ENCODE measurements at places on chromosomes 3 and 15.

- no peak for DNase-seq
Observed at GRCh38 chr3:161070980-161071663, 34.0 kb downstream of the B3GALNT1 start.

DNA sequence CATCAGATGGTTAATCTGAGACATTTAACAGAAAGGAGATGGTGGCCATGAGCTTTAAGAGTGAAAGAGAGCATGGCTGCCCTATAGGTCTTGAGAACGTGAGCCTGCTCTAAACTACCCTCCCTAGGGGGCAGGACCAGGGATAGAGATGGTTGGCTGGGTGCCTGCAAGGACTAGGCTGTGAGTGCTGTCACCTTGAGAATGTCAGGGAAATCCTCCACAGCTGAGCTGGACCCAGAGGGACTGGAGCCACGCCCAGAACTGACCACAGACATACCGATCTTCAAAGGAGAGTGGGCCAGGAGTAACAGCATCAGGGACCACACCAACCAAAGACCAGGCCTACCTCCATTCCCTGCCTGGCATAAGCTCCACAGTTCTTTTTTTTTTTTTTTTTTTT, 53.6 kb upstream of the UBE2E1 start:
- no peak for DNase-seq

GRCh38 chr3:134590766-134591165, 60.1 kb downstream of the KY start:
- DNase-seq, result no peak

DNA sequence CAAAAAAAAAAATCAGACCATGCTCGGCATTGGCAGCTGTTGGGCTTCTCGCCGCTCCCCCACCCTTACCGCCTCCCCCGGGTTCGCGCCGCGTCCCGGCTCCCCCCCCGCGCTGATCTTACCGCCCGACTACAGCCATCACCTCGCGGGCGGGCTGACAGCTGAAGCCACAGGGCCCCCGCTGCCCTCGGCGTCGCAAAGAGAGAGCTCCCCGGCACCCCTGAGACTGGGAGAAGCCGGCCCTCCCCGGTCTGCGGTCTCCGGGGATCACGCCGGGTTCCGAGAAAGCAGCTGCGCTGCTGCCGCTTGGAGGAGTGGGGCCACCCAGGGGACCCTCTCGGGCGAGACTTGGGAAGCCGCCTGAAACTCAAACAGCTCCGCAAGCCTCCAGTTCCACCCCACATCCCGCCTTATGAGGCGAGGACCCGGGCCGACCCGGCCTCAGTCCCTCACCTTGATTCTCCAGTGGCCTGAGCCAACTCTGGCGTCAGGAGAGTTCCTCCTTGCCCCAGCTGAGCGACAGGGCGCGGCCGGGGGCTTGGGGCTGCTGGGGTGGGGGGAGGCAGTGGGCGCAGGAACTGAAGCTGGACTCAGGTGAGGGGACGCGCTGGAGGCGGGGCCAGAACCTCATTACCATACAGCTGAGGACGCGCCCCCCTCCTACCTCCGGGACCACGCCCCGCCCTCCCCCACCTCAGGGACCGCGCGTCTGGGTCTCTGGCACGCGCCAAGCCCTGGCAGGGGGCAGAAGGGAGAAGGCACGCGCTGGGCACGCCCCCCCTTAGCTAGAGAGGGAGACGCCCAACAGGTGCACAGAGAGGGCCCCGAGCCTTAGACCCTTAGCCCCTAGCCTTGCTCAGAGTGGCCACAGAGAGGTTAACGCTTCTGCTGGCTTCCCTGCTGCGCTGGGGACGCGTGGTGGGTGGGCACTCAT, 1.0 kb upstream of the DLL4 start:
- no peak for DNase-seq

DNA sequence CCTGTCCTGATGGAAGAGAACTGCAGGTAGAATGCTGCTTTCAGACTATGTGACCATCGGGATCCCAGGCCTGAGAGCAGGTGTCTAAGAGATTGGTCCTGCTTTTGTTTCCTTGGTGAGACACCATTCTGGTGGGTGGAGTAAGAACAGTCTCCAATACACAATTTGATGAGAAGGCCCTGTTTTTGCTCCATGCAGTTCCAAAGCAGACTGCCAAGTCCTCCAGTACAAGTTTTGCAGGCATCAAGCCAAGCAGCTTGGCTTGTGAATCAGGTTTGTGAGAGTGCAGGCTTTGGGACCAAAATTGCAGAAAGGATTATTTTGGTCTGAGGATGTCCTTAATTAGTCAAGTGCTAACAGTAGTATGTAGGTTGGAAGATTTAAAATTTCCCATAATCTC, 381.6 kb downstream of the FOXP1 start:
- no peak for DNase-seq

- DNase-seq, result no peak
Observed at GRCh38 chr3:177905173-177906125, 630.8 kb upstream of the KCNMB2 start.

DNA sequence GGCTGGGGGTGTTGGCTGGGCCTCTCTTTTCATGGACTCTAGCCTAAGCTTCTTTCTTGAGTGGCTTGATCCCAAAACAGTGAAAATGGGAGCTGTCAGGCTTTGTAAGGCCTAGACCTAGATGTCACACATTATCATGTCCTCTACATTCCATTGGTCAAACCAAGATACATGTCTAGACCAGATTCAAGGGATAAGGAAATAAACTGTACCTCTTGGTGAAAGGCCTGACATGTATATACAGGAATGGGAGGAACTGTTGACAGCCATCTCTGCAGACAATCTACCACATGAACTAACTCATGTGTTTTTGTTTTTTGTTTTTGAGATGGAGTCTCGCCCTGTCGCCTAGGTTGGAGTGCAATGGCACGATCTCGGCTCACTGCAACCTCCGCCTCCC, 11.1 kb upstream of the RPP25 start:
- no peak for DNase-seq

- no peak for DNase-seq
Observed at GRCh38 chr3:115989684-115990421, 366.5 kb downstream of the GAP43 start.

DNA sequence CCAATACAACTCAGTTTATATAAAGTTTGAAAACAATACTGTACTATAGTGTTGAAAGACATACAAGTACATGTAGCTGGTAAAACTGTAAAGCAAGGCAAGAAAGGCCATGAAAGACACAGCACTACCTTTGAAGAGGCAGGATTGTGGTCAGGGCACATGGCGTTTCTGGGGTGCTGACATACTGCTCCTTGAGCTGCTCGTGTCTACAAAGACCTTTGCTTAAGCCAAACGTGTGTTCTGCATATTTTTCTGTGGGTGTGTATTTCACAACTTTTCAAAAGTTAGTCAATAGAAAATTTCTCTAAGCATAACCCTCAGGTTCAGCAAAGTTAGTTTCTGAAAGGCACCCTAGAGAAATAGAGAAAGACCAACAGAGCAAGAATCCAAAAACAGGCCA, 14.1 kb upstream of the TOPAZ1 start:
- DNase-seq, result peak; percentile 57
